ENCODE measurements at places on chromosomes 7 and 10.

- peak; percentile 32 for DNase-seq
These were observed 4.9 kb upstream of the CLDN3 start for GRCh38 chr7:73774923-73775322.

GRCh38 chr7:14995774-14996173 lies 93.2 kb upstream of the DGKB start:
- no peak for DNase-seq

GRCh38 chr10:105187243-105187642 lies 546.2 kb downstream of the SORCS3 start:
- peak; percentile 18 for DNase-seq

DNA sequence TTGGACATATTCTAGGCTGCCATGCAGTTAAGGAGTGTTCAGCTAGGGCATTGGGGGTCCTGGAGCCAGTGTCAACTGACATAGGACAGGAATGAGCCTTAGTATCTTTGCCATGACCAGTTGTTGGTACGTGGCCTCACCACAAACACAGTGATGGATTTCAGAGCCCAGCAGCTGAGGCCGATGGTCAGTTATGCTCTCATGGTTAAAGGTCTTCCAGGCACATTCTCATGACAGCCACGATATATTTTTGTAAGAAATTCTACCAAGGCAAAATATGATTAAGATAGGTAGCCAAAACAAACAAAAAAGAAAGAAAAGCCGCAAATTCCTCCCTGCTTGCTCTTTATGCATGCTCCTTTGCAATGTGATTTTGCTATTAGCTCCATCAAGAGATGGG lies 47.8 kb downstream of the CDHR3 start:
- no peak for DNase-seq

- DNase-seq = peak; percentile 95
These were observed 829.0 kb downstream of the TNS3 start for GRCh38 chr7:46752881-46753366.

- no peak for DNase-seq
These were observed 66.1 kb upstream of the PDZD8 start for GRCh38 chr10:117441361-117441760.

DNA sequence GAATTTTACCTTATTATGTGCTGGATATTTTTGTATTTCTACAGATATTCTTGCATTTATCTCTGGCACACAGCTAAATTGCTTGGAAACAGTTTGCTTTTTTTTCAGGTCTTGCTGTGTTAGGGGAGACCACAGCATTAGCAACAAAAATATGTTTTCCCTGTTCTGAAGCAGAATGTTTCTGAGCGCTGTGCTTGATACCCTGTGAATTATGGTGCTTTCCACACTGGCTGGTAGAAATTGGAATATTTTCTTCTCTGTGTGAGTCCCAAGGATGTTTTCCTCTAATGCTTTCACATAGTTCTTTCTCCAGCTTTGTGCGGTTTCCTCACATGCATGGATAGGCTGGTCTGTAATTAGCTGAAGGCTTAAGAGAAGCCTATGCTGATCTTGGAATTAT lies 651.6 kb upstream of the IGFBP3 start:
- no peak for DNase-seq

DNA sequence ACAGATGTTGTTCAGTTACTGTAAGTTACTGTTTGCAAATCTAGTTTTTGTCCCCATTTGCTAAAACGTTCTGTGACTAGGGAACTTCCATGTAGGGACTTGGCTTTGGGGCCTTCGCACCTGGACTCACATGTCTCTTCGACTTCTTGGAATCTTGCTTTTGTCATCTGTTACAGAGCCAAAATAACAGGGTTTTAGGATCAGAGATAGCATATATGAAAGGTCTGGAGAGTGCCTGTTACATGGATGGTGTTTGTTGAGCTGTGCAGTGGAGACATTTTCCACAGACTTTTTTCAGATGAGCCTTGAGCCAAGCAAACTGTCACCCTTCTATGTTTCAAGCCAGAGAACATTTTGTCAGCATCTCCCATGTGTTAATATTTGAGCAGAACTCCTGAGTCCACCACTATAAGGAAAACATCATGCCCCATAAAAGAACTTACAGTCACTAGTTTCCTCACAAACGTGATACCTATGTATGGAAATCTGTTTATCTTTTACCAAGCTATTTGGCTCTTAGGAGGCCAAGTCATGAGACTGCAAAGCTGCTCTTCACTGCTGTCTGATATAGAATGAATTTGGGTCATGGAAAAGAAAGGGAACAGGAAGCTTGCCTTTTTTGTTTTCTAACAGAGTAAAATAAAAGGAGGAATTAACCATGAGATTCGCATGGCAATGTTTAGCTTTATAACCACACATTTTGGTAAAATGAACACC lies 818.6 kb upstream of the IGFBP3 start:
- DNase-seq = no peak

GRCh38 chr10:60351191-60351853 lies 38.4 kb downstream of the ANK3 start:
- DNase-seq = no peak

DNA sequence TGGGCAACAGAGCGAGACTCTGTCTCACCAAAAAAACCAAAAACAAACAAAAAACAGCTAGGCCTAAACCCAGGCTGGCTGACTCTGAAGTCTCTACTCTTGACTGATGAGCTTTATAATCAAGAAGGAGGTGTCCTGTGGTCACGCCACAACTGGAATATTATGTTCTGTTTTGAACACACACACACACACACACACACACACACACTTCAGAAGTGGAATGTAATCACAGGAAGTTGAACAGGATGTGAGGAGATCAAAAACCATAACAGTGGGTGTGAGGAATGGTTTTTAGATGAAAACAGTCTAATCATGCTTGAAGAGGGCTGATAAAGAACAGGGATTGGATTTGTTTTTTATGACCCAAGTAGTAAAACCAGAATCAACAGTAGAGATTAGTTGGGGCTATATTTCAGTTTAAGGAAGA lies 51.1 kb upstream of the IL6 start:
- DNase-seq = peak; percentile 41

- DNase-seq = no peak
These were observed 291.5 kb upstream of the NFE2L3 start for GRCh38 chr7:25860275-25861163.

DNA sequence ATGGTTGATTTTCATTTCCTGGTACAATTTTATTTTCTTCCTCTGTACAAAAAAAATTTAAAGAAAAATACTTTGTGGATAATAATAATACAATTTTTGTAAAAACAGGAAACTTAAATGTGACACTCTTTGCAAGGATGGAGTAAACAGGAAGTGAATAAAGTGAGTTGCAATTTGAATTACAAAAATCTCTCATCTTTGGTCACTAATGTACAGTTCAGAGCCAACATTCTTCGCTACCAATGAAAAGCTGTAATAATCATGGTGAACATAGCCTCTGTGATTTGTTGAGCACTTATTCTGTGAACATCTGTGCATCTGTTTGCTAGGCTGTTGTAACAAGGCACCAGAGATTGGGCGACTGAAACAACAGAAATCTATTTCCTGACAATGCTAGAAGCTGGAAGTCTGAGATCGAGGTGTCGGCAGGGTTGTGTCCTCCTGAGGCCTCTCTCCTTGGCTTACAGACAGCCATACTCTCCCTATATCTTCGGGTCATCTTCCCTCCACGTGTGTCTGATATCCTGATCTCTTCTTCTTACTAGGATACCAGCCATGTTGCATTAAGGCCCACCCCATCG lies 295.3 kb upstream of the KLF6 start:
- DNase-seq = no peak

DNA sequence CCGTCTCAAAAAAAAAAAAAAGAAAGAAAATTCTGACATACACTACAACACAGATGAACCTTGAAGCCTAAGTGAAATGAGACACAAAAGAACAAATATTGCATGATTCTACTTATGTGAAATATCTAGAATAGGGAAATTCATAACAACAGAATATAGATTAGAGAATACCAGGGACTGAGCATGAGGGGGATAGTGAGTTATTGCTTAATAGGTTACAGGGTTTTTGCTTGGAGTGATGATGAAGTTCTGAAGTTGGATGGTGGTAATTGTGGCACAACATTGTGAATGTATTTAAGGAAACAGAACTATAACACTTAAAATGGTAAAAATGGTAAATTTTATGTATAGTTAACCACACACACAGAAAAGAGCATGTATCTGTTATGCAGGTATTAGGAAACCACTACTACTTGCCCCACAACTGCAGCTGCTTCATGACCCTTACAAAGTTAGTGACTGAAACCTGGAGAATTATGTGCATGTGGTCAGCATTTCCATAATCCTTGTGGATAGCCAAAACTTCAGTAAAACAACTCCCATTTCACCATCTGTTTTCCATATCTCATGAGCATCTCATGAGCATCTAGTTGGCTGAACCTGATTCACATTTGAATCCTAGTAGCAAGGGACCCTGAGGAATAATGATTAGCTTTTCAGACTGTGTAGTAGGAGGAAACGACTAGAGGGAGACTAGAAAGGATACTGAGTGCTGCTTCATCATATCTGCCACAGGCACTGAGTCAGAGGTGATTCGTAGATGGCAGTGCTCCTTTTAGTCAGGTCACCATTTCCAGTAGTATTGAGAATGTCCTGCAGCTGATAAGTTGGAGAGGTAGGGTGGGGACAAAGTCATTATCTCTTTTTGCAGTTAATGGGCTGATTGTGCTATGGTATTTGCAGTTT lies 26.3 kb downstream of the SAMD8 start:
- DNase-seq = peak; percentile 77

DNA sequence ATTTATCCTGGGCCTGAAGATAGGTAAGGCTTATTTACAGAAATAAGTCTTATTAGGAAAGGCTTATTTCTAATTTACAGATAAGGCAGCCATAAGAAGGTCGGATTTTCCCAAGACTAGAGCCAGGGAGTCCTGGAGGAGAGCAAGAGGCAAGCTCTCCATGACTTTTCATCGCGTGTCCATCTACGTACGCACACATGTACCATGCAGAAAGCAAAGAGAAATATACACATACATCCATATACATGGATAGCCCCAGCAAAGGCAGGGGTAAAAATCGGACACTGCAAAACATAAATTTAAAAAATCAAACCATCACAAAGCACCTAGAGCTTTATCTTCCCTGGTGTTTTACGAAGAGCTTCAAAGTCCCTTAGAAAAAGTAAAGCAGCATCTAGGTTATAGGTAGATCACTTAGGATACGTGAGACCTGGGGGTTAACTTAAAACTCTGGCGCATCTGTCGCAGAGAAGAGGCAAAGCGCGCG lies 25.8 kb upstream of the ZRANB1 start:
- peak; percentile 9 for DNase-seq

- peak; percentile 5 for DNase-seq
These were observed 297.8 kb upstream of the PRKCQ start for GRCh38 chr10:6877722-6878392.

DNA sequence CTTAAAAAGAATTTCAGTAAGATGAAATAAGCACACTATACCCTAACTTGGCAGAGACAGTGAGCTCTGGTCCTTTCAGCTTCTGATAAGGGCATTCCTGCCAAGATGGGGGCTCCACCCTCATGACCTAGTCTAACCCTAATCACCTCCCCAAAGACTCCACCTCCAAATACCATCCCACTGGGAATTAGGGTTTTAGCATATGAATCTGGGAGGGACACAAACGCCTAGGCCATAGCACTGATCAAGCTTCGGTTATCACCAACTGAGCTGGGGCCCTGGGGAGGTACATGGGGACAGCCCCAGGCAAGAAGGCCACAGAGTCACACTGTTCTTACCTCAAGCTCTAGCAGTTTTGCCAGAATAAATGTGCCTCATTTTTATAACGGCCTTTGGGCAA lies 31.4 kb downstream of the PALS2 start:
- DNase-seq = no peak

- DNase-seq = peak; percentile 45
These were observed 19.8 kb downstream of the DNAJB12 start for GRCh38 chr10:72334825-72335393.

GRCh38 chr7:157313645-157314044 lies 23.2 kb upstream of the DNAJB6 start:
- DNase-seq = no peak

- DNase-seq = no peak
These were observed 906.3 kb upstream of the SORCS1 start for GRCh38 chr10:108070789-108071188.

Measured in fibroblast of skin of abdomen (primary cell).